ENCODE measurements at places on chromosomes 4 and X.

GRCh38 chr4:41257257-41257901, 651 bp downstream of the UCHL1 start:
- DNase-seq = peak; percentile 67

- DNase-seq = no peak
These were observed 202.8 kb upstream of the GRID2 start for GRCh38 chr4:92100975-92101374.

DNA sequence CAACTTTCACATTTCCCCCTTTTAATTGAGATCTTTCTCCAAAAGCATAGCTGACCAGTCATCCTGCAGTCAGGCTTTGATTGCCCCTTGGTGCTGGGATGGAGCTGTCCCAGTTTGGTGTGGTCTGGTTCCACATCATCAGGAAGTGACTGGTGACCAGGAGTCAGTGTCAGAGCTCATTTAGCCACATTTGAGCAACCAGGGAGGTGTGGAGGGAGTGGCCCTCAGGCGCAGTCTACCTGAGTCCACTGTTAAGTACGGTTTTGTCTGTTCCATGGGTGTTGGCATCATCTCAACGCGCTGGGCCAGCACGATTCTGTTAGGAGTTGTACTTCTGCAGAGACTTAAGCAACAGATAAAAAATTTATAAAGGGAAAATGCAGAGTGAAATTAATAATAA, 52.6 kb downstream of the RGS12 start:
- DNase-seq = no peak

GRCh38 chr4:129970801-129971200, 874.8 kb downstream of the C4orf33 start:
- DNase-seq = no peak

GRCh38 chr4:55323375-55323774, 22.7 kb upstream of the SRD5A3 start:
- DNase-seq = no peak

DNA sequence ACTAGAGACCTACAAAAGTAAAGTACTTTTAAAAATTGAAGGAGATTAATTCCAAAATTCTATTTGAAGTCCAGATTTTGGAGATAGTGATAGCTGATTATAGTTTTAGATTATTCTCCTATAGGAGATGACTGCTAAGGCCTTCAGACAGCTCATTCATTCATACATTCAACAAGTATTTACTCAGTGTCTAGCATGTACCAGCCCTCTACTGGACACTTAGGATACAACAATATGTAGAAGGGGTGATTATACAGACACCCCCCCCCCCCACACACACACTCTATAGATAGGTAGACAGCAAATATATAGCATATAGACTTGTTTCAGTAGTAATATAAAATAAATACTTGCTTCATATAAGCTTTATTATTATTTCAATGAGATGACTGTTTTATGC, 60.4 kb upstream of the TAF9B start:
- no peak for DNase-seq

DNA sequence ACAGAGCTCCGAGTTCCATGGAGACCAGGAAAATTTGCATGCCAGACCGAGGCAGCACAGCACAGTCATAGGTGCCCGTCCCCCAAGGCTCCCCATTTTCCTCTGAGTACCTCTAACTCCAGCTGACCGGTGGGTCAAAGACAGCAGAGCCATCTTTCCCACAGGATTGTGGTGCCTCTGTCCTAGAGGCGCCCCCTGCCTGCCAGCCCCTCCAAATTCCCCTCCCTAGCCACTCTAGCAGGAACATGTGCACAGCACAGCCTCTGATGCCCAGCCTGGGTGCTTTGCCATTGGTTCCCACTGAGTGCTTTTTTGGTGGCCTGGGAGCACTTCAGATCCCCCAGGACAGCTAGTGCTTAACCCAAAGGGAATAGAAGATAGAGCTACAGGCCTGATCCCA, 368.5 kb upstream of the PABPC5 start:
- DNase-seq = no peak

- peak; percentile 5 for DNase-seq
These were observed 63.4 kb downstream of the GRXCR1 start for GRCh38 chr4:42955746-42956505.

GRCh38 chr4:154877110-154877760, 96.2 kb downstream of the RBM46 start:
- DNase-seq = no peak

DNA sequence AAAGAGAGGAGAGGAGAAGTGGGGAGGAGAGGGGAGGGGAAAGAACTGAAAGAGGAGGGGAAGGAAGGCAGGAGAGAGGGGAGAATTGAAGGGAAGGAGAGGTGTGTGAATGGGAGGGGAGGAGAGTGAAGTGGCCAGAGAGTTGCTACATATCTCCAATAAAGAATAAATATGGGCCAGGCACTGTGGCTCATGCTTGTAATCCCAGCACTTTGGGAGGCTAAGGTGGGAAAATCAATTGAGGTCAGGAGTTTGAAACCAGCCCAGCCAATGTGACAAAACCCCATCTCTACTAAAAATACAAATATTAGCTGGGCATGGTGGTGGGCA, 482.4 kb downstream of the NAF1 start:
- DNase-seq = no peak

DNA sequence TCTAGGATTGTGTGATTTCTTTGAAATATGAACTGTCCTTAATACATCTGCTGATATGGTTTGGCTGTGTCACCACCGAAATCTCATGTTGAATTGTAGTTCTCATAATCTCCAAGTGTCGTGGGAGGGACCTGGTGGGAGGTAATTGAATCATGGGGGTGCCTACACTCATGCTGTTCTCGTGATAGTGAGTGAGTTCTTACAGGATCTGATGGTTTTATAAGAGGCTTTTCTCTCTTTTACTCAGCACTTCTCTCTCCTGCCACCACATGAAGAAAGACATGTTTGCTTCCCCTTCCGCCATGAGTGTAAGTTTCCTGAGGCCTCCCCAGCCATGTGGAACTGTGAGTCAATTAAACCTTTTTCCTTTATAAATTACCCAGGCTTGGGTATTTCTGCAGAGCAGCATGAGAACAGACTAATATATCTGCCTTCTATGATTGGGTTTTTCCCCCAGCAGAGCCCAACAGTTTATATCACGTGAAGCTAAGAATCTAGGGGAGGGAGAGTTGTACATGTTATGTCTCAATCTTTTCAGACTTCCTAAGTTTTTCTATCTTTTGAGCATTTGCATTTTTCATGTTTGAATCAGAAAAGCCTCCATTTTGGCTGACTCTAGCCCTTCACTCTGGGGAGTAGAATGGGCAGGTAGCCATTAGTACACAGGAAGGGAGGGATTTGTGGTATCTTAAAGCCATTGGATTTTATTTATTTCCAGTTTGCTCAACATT, 58.9 kb downstream of the PLAC1 start:
- DNase-seq = no peak

GRCh38 chr4:121669163-121669550, 27.6 kb downstream of the ANXA5 start:
- DNase-seq = no peak

DNA sequence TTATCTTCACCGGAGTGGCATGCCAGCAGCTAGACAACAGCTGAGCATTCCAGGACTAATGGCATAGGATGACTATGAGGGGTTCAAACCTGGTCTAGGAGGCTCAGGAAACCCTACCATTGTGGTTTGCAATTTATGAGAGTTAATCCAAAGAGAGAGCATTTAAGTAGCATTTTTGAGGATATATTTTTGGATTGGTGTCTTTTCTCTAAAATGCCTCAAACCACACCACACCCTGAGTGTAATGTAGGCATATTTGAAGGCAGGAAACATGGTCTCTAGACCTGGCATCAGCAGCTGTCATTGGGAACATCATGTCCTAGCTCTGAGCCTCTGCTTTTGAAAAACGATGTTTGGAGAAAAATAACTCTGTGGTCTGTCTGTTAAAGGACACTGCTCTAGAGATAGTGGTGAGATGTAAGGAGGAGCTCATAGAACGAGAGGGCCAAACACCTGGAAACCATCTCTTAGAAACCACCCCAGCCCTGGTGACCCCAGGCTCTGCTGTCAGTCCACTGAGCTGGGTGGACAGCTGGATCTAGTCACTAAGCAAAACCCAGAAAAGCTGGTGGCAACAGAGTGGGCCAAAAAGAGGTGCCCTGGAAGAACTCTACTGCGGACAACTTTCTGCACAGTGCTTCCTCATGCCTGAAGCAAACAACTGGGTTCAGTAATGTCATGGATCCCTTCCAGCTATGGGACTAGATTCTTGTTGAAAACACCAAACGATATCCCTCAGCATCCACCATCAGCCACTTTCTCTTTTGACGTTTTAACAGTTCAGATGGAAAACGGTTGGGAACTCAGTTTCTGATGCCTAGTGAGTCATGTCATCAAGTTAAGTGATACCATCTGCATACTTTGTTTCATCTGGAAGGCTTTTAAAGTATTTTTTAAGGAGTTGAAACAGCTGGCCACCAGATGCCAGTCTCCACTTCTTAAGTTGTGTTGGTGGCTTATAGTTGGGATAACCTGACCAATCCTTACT, 100.2 kb upstream of the C1QTNF7 start:
- DNase-seq = no peak

DNA sequence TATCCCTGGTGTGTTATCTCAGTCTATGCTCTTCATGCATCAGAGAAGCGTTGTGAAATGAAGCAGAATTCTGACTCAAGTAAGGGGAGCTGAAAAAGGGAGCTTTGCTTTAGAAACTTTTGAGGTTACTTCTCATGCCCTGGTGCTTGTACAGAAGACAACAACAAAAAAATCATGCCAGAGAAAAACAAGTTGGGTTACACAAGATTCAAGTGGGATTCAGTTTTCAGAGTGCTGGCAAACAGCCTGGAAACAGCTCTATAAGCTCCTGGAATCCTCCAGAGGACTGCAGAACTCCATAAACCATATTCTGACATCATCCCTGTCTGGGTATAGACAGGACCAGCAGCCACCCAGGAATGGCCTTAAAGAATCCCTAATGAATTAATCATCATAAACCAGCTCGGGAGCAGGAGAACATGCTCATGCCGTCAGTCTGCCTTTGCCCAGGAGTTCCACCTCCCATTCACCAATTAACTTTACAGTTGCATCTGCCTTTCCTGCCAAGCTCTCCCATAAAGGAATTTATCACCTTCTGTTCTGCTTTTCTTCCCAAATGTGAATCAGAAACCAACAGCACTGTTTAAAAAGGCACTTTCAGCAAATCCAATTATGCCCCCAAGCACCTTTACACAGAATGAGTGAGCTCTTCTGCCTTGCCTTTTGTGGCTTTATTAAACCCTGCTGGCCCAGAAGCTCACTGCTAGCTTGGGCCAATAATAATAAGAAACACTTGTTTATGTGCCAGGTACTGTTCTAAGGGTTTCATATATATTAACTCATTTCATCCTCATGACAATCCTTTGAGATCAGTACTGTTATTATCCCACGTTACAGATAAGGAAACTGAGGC, 54.5 kb upstream of the FBXW7 start:
- DNase-seq = peak; percentile 44

- DNase-seq = no peak
These were observed 208.5 kb downstream of the PPP4R3C start for GRCh38 chrX:27254656-27255055.

- DNase-seq = no peak
These were observed 6.8 kb downstream of the MECP2 start for GRCh38 chrX:154090731-154091130.

GRCh38 chr4:183763990-183764754, 105.1 kb downstream of the TRAPPC11 start:
- no peak for DNase-seq

GRCh38 chr4:6854098-6854744, 55.4 kb upstream of the TBC1D14 start:
- peak; percentile 9 for DNase-seq

GRCh38 chrX:151984328-151984727, 9.9 kb upstream of the GABRE start:
- no peak for DNase-seq

GRCh38 chr4:101135371-101136010, 211.8 kb downstream of the PPP3CA start:
- DNase-seq = no peak

- DNase-seq = peak; percentile 75
These were observed 25.2 kb upstream of the PLAC1 start for GRCh38 chrX:134683351-134684005.

DNA sequence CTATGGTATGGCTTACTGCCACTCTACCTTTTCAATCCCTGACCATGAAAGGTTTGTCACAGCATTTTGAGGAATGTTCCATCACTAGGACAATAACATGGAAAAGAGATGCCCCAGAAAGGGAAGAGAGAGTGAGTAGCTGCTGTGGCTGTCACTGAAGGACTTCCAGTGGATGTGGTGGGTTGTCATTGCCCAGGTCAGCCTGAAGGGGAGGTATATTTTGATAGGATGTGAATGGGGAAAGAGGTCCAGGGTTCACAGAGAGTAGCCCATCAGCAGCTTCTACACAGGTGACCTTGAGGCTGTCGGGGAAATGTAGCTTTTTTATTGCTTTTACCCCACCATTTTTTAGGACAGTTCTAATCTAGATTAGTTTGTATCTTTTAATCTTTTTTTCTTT, 30.8 kb downstream of the MTM1 start:
- DNase-seq = no peak

- no peak for DNase-seq
These were observed 242.9 kb upstream of the CNKSR2 start for GRCh38 chrX:21131346-21131745.

GRCh38 chr4:3708103-3708510, 58.1 kb upstream of the ADRA2C start:
- no peak for DNase-seq

- no peak for DNase-seq
These were observed 24.3 kb downstream of the GRSF1 start for GRCh38 chr4:70815370-70815769.

DNA sequence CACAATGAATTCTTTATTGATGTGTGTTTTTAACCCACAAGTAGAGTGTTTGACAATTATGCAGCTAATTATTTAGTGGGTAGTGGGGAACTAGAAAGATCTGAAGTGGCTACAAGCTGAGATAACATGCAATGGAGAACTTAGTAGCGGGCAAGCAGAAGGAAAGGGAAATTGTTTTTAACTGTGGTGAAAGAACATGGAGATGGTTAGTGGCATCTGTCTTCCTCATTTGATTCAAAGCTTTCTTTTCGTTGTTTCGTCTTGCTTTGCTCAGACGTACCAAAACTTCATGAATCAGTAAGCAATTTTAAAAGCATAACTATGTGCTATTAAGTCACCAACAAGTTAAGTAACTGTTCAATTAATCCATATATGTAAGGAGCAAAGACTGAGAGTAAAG, 169.9 kb downstream of the BANK1 start:
- no peak for DNase-seq

DNA sequence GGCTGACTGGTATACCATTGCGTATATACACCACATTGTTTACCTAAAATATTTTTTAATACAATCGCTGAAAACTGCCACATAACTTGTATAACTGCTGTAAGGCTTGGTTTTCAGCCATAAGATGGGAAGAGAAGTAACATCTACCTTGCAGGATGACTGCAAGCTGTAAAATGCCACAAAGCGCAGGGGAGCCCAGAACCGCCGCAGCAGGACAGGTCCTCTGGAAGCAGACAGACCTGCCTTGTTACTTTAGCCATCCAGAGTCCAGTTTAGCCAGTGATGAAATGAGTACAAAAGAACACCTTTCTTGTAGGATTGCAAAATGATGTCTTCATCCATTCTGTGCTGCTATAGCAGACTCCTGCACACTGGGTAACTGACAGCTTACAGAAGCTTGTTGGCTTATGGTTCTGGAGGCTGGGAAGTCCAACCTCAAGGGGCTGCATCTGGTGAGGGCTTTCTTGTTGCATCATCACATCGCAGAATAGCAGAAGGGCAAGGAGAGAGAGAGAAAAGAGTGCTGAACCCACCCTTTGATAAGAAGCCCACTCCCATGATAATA, 4.1 kb upstream of the CTBP1 start:
- DNase-seq = no peak

Measured in NCI-H1092 (cell line).